ENCODE measurements at places on chromosomes 2 and 18.

GRCh38 chr2:164662066-164662465 is 40.8 kb upstream of the GRB14 start:
- no peak for DNase-seq

DNA sequence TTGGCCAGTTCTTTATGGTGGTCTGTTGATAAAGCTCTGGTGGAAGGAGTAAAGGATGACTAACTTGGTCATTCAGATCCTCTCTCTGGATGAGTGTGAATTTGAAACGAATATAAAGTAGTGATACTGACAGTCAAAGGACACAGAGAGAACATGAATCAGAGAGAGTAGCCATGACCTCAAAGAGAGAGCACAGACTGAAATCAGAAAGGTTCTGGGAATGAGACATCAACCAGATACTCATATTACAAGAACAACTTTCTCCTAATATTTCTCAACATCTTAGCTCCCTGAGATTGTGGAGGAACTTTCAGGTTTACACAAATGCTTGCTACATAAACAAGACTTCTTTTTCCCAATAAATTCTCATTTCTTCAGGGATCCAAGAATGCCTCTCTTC is 849.1 kb upstream of the CHAC2 start:
- DNase-seq = no peak

GRCh38 chr2:72917877-72918553 is 696 bp downstream of the EMX1 start:
- no peak for DNase-seq

- DNase-seq = no peak
Measured at GRCh38 chr2:9950521-9951271, 797 bp upstream of the GRHL1 start.

DNA sequence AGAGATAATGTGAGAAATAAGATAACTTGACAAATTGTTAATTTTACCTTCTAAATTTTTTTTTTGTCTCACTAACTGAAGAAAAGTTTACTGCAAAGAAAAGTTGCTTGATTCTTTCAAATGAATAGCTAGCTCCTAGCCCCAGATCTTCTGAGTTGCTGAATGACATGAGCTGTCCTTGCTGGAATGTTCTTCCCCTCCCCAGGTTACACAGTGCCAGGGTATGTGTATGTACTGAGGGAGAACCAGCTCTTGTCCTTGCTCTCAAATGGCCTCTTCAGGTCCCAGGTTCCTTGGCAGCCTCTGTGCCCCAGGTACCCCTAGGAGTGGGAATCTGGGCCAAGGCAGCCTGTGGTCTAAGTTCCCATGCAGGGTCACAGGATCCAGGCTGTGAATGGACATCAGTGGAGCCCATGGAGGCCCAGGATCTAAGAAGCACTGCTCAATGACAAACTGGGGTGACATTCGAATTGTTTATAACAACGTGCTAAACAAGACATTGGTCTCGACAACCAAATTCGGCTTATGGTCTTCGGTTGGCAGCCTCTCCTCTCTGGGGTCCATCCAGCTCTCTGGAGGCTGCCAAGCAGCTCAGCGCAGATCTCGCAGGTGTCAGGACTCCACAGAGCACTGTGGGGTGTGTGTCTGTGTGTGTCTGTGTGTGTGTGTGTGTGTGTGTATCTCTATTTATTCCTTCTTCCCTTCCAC is 17.1 kb upstream of the INO80C start:
- DNase-seq = no peak

DNA sequence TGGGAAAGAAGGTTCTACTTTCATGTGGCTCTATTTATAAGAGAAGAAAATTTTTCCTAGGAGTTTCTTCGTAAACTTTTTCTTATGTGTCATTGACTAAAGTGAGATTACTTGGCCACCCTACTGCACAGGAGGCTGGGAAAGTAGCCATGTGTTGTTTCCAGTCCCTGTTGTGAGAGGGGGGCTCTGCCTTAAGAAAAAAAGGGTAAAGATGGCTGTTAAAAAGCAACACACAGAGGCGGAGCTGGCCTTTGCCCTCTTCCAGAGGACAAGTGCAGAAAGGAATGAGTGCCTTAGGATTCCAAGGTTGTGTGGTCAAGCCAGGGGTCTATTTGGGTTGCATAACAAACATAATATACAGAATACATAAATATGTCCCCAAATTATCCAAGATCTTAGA is 230.0 kb upstream of the CXCR4 start:
- no peak for DNase-seq
